DMS53 (cell line): ENCODE measurements at places on chromosomes 4 and X.
A peak's percentile ranks its signal among the peaks of the same experiment; 100 is the strongest.

GRCh38 chr4:174553828-174554227 is 31.5 kb upstream of the HPGD start:
- no peak for DNase-seq

- no peak for DNase-seq
Measured at GRCh38 chr4:75229806-75230570, 284.2 kb downstream of the RCHY1 start.

- no peak for DNase-seq
Measured at GRCh38 chrX:9862953-9863352, 76.7 kb downstream of the SHROOM2 start.

DNA sequence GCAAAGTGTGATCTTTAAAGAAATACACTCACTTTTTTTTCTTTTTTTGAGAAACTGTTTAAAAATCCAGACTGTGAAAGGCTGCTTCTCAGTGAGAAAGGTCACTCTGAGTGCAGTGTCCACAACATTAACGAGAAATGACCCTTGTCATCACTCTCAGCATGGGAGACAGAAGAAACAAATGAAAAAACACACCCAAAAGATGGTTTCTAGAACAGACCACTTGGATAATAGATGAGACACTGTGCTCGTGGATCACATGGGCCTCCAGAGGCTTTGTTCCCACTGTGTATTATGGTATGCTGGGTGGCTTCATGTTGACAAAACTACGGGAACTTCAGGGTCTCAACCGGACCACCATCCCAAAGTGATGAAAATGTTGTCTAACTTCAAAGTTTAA is 64.9 kb downstream of the NEUROG2 start:
- no peak for DNase-seq

DNA sequence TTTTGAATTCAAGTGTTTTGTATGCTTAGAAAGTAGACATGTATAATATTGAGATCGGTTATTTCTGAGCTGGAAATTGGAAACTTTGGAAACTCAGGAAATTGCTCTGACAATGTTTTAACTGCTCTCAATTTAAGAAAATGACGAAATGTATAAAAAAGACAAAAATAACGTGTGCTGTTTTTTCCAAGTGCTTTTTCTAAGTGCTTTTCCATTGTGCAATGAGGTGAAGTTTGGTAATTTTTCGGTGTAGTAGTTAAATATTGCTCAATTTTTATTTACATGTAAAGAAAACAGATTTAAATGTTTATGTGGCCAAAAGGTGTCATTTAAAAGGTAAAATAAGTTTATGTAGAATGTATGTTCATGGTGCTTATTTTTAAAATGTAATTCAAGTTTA is 39.4 kb upstream of the RHOH start:
- no peak for DNase-seq

DNA sequence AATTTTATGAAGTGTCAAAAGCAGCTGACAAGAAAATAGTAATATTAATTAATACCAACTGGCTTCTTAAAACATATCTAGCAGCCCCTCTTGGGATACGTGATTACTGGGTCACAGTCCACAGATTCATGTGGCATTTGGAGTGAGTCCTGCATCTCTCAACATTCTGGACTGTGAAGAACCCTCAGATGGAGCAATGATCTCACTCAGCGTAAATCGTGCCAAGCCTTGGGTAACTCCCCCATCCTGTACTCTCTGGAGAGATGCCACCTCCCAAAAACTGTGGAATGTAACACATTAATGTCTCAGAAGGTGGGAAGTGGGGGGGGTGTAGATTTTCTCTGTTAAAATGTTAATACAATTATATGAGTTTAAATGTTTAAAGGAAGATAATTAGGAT is 118.2 kb upstream of the IQCM start:
- no peak for DNase-seq

DNA sequence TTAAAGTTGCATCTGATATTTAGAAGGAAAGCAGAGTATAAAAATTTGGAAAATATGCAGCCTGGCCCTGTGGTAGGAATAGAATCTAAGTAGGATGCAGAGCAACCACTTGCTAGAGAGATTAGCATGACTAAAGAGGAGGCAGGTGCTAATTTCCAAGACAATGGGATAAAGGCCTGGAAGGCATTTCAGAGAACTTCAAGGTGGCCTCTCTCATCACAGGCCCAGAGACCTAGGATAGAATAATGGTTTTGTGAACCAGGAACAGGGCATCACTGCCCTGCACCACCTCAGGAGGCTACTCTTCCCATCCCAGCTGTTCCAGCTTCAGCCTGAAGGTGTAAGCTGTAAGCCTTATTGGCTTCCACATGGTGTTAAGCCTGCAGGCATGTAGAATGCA is 621.7 kb upstream of the HS3ST1 start:
- no peak for DNase-seq

GRCh38 chr4:27007507-27007906 is 146.9 kb downstream of the STIM2 start:
- DNase-seq: no peak

DNA sequence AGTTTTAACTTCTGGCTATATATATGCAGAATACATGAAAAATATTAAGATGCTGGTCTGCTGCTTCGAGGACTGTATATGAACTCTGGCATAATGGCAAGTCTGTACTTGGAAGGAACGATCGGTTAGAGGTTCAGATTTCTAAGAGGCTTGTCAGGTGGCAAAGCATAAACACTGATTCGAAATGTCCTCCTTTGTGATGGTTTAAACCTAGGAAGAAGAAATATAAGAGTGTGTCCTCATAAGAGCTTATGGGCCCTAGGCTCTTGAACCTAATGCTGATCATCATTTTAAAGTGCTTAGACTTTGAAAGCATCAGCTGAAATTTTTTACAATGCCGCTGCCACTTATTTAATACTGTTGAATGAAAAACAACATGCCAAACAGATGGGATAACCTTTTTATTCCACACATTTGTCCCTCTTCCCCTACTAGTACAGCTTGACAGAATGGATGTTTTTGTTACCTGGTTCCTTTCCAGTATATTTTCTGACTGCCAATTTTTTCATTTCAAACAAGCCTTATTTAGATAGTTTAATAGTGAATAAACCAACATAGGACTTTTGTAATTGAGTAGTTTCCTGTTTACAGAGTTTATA is 8.8 kb downstream of the SPRY1 start:
- DNase-seq: no peak

- DNase-seq: peak; percentile 48
Measured at GRCh38 chrX:119398587-119398973, 556 bp upstream of the SLC25A43 start.

GRCh38 chr4:38740303-38740702 is 42.5 kb downstream of the TLR10 start:
- peak; percentile 91 for DNase-seq

- DNase-seq: no peak
Measured at GRCh38 chr4:179664430-179665027, 2222.3 kb upstream of the AGA start.

GRCh38 chr4:151297170-151297569 is 20.2 kb downstream of the PRSS48 start:
- DNase-seq: no peak

GRCh38 chr4:47737326-47737725 is 100.5 kb downstream of the CORIN start:
- DNase-seq: no peak

DNA sequence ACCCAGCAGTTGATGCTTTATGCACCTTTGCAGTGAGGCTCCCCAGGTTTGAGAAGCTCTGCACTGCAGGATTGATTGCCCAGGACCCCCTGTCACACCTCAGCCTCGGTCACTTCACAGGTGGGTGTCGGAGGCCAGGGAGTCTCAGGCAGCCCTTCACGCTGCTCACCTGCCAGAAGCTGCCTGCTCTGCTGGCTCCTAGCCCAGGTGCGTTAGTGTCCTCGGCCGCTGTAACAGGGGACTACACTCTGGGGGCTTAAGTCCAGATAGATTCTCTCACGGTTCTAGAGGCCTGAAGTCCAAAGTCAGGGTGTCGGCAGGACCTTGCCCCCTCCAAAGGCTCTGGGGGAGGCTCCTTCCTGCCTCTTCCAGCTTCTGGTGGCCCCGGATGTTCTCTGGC is 79.9 kb downstream of the CPZ start:
- no peak for DNase-seq

GRCh38 chr4:139848028-139848427 is 182.4 kb downstream of the MGST2 start:
- no peak for DNase-seq

DNA sequence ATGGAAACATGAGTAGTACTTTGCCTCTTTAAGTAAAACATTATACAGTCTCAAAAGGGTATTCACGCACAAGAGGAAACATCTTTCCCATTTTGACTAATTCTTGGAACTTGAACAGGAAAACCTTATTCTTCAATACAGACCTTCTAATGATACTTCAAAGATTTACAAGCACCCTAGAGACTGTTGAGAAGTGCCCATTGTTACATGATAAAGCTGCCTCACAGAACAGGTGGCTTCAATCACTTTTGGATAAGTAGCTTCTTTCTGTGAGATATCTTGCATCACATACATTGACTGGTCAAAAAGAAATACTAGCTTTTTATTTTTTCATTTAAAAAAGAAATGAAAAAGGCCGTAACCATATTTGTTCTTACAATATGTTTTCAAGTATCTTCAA is 219.4 kb downstream of the EPHA5 start:
- peak; percentile 8 for DNase-seq

DNA sequence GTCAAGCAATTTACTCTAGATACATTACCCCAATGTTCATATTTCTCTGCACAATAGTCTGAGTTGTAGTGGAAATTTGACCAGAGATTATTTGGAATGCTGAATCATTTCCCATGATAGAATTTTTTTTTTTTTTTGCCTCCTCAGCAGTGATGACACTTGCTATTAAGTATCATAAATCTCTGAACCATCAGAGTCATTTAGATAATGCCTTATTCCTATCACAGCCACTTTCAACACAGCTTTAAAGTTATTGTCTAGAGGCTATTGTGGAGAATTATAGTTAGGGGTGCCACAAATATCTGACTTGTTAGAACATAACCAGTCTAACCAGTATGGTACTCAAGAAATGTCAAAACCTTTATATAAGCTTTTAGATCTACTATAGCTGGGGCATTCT is 79.8 kb downstream of the LCORL start:
- no peak for DNase-seq

DNA sequence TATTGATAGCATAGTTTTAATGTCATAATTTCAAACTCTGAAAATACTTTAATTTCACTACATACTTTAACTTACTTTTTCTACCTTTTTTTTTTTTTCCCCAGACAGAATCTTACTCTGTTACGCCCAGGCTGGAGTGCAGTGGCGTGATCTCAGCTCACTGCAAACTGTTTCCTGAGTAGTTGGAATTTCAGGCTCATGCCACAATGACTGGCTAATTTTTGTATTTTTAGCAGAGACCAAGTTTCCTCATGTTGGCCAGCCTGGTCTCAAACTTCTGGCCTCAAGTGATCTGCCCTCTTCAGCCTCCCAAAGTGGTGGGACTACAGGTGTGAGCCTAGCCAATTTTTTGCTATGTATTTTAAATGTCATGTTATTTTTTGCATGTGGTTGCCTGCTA is 741.6 kb downstream of the TRAM1L1 start:
- DNase-seq: no peak

DNA sequence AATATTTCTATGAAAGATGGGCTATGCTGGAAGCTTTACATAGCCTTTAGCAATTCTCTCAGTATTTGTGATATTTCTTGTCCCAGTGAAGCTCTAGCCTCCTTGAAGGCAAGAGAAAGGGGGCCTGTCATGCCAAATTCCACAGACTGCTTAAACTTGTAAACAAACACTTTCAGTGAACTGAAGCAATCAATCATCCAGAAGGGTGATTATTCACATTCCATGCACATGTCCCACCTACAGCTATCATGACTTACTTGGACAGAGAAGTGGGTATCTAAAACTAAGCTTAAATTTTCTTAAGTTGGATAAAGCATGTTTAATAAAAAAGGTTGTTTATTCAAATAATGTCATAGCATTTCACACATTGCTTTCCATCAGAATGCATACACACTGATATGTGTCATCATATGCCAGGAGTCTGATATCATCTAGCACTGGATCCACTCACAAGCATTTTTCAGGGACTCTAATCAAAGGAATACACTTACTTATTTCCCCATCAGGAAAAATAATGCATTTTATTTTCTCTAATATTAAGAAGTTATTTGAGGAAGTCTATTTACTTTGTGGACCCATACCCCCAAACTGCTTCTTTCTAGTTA is 1.2 kb upstream of the FSTL5 start:
- peak; percentile 25 for DNase-seq

GRCh38 chr4:182928061-182928460 is 10.9 kb upstream of the DCTD start:
- peak; percentile 33 for DNase-seq

GRCh38 chr4:81896936-81897335 is 425.2 kb upstream of the RASGEF1B start:
- peak; percentile 69 for DNase-seq

GRCh38 chrX:46716796-46717195 is 42.1 kb downstream of the SLC9A7 start:
- DNase-seq: no peak

DNA sequence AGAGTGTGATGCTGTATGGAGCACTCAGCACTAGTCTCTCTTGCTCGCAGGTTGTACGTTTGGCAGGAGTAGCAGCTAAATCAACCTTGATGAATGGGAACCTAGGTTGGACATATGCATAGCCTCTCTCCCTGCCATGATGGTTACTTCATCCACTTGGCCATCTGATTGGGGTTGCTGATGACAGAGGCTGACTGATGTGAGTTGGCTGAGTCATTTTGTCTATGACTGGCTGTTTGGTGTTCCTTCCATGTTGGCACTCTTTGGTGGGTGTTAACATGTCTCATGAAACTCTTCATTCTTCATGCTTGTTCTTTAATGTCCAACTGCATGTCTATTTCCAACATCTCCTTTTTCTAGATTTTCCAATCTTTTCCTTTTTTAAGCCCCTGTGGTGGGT is 31.6 kb upstream of the SPARCL1 start:
- peak; percentile 6 for DNase-seq

GRCh38 chr4:98248934-98249333 is 12.2 kb upstream of the RAP1GDS1 start:
- DNase-seq: no peak

- DNase-seq: no peak
Measured at GRCh38 chr4:176806778-176807375, 14.2 kb upstream of the VEGFC start.

DNA sequence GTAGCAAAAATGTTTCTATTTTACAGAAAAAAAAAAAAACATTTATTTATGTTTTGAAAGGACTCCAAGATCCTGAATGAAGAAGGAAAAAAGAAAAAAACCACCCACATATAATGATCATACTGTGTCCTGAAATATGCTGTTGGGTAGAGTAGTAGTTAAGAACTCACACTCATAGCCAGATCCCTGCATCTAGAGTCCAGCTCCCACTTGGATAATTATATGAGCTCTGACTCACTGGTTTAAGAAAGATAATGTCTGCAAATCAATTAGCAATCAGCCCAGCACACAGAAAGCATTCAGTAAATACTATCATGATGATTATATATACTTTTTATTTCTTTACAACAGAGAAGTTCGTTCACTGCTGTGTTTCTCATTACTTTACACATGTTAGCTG is 46.7 kb upstream of the MXRA5 start:
- no peak for DNase-seq

GRCh38 chrX:68203211-68203610 is 230.1 kb downstream of the OPHN1 start:
- no peak for DNase-seq

- DNase-seq: peak; percentile 50
Measured at GRCh38 chr4:41212616-41213203, 1.6 kb downstream of the APBB2 start.

GRCh38 chr4:137635108-137635507 is 102.8 kb upstream of the PCDH18 start:
- no peak for DNase-seq

- peak; percentile 22 for DNase-seq
Measured at GRCh38 chrX:19373351-19373891, 29.7 kb downstream of the PDHA1 start.

- no peak for DNase-seq
Measured at GRCh38 chr4:14149176-14150053, 521.9 kb upstream of the BOD1L1 start.
